Left renal cortex interstitium (tissue), 4 donors: ENCODE measurements at places on chromosomes 1 and 21.

- no peak for DNase-seq
Observed at GRCh38 chr1:8763888-8764287, 53.6 kb downstream of the RERE start.

GRCh38 chr1:31836638-31837037 lies 20.8 kb upstream of the SPOCD1 start:
- DNase-seq = no peak

GRCh38 chr1:187516874-187517273 lies 688.1 kb downstream of the PLA2G4A start:
- DNase-seq = no peak

GRCh38 chr1:6461538-6462411 lies 4.2 kb downstream of the TNFRSF25 start:
- no peak for DNase-seq

DNA sequence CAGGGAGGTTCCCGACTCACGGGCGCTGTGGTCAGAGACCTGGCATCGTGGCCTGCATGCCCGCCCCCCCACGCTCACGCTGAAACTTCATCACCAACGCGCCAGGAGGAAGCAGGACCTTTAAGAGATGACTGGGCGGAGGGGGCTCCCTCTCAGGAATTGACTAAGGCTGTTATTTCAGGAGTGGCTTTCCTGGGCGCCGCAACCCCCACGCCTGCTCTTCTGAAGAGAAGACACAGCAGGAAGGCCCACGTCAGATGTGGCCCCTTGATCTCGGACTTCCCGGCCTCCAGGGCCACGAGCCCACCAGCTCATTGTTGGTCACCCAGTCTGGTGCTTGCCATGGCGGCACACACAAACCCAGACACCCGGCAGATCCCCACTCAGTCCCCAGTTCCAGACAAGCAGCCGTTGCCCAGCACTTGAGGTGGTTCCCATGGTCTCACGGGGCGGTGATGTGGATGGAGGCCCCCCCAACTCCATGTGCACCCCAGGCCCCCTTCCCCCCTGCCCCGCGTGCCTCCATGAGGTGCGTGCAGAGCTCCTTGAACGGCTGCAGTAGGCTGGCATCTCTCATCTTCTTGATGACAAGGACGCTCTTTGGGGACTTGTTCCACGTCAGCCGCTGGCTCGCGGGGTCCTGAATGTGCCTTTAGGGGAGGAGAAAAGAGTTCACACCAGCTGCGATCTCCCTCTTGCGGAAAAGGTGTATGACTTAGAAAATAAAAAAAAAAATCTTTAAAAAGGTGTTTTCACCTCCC lies 21.4 kb downstream of the NADK start:
- no peak for DNase-seq
